ENCODE measurements at places on chromosomes 2 and 18.

DNA sequence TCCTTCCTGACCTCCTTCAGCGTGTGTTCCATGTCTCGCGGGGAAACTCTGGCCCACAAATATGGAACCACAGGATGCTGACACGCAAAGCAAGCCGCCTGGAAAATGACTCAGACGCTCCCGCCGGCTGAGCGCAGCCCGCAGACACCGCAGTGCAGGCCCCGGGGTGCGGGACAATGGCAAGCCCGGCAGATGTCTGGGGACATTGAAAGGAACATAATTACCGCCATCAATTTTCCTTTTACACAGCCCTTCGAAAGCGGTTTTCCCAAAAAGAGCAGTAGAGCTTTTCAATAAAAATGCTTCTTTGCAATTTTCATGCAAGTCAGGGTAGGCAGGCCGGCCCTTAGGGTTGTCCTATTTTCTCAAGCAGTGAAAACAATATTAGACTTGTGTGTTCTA, 159.2 kb upstream of the SH3BP4 start:
- no peak for DNase-seq

DNA sequence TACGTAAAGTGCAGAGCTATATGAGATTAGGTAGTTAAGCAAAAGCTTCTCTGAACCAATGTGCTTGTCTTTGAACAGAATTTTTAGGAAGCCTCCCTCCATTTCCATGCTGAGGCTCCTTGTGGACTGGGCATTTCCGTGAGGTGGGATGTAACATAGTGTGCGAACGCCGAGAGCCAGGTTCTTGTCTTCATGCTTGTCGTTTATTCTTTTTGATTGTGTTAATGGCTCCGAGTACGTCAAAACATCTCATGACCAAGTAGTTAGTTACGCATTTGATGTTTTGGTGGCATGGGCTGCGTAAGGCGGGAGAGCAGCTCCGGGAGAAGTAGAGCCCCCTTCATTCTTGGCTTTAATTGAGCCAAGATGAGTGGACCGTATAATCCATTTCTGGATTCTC, 32.9 kb downstream of the DGKD start:
- no peak for DNase-seq

DNA sequence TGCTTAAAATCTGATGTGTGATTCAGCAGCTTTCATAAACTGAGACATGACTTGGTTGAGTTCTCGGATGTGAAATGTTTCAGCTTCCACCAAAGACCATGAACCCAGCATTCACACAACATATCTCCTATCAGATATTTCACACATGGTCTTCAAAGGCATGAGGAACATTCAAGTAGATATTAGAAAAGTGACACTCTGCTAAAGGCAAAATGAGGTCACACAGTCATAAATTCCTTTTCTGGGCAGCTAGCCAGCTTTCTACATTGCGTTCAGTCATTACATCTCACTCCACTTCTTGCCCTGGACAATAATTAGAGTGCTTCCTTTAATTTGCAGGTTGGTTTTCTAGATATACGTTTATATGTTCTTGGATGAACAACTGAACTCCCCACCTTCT, 96.7 kb downstream of the GAREM1 start:
- no peak for DNase-seq

GRCh38 chr2:231486851-231487596, 22.7 kb upstream of the NCL start:
- no peak for DNase-seq

- no peak for DNase-seq
Observed at GRCh38 chr2:126662621-126663020, 6.7 kb downstream of the GYPC start.

DNA sequence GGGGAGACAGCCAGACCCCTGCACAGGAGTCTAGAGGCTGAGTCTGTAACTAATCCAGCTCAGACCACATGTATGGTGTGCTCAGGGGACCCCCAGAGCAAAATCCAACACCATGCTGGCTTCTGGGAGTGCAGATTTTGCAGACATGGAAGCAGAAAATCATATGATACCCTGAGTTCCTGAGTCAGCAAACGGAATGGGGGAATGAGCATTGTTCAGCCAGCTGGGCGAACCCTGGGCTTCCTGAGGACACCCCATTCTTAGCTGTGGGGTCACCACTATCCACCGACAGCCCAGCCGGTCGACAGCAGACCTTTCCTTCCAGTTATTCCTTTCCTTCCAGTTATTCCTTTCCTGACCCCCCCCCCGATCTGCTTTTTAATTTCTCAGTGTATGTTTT, 322.9 kb downstream of the GBX2 start:
- no peak for DNase-seq

DNA sequence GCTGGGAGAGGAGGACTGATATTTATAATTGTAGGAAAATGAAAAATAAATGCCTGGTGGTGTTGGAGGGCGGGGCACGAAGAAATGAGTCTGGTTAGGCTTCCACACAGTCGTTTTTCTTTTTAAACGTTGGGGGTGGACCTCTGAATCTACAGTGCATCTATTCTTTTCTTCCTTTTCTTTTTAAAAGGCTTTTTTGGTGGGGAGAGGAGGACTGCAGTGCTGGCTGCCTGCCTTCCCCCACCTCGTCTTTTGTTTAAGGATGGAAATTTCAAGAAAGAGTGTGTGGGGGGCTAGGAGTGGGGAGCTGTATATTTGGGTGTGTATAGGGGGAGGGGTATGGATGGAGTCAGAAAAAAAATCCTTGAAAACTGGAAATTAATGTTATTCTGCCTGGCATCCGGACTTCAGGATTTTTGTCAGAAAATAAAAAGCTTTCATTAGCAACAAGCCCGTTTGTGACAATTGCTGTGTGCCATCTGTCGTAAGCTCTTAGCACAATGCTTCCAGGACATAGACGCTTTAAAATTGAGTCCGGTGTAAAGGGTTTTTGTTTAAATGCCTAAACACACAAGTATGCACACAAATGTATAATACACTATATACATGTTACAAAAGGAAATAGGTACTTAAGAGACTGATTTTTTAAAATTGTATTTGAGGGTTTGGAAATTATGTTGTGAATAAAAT, 1.1 kb downstream of the MAP2 start:
- no peak for DNase-seq

GRCh38 chr18:40613721-40614120, 1341.3 kb upstream of the PIK3C3 start:
- DNase-seq = no peak

DNA sequence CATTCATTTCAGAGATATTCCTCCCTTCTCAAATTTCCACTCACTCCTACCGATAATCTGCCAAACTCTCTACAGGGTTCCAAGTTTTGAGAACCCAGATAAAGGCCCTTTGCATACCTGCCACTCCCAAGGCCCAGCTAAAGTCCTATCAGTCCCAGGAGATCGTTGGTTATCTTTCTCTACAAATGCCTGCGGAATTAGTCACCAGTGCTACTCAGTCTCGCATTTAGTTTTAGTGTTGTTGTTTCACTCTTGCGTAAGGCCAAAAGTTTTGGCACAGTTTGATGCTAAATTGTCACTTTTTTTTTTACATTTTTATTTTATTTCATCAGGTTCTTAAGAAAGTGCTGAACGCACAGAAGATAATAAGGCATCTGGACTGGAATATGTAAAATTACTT, 29.2 kb upstream of the SETBP1 start:
- DNase-seq = no peak

DNA sequence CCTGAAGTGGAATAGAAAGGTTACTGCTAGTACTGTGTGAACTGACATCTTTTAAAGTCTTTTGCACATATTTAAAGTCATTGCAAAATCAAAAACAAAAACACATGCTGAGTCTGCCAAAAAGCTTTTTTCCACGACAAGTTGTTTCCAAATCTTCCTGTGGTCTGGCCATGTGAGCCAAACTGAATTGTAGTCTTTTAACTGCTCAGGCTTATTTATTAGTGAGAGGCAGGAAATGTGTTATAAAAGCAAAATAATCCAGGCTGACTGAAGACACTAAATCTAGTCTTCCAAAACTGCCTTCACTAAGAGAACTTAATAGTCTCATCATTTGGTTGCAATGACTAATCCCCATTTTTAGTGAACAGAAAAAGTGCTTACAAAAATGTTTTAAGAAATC, 2.3 kb downstream of the KRCC1 start:
- DNase-seq = no peak

GRCh38 chr18:76801567-76802505, 20.5 kb upstream of the ZNF236 start:
- peak; percentile 38 for DNase-seq

DNA sequence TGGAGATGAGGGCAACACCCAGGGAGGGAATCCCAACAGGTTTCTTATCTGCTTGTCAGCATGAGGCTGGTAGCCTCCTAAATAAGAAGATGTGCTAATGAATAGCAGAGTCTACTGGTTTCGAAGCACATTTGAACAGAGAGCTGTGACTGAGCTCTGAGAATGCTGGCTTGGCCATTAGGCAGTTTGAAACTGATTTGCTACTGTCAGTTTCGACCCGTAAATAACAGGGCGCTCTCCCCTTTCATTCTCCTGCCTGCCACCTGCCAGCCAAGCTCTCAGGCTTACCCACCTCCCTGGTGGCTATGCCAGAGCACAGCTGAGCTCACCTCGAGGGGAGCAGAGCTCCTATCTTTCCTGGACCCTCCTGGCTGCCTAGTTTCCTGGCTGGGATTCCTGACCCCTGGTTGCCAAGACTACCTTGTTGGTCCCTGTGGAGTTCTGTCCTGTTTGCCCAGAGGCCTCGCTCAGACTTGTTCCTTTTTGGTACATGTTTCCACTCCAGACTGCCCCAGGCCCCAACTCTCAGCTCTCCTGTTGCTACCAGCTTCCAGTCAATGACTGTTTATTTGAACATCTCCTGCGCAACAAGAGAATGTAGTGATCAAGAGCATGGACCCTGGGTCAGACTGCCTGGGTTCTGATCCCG, 102.3 kb upstream of the ALPP start:
- DNase-seq = no peak

DNA sequence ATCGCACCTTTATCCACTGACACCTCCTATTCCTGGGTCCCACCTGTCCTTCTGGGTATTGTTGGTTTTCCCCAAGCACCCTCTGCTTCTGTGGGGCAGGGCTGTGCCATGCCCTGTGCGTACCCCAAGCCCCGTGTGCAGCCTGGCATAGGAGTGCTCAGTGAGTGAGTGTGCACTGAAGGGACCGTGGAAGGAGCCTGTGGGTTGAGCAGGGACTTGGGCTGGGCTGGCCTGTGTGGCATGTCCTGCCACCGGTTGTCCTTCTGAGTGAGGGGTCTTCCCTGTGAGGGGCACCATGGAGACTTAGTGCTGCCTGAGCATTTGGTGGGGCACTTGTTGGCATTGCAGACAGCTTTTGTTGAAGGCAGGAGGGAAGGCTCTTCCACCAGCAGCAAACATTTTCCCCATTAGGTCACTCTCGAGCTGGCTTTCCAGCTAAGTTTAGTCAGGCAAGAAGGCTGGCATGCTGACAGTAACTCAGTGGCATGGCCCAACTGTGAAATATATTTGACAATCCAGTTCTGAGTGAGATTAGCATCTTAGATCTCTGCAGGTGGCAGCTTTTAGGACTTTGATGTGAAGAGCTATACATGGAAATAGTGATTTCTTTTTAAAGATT, 64.7 kb downstream of the LPIN1 start:
- DNase-seq = no peak

GRCh38 chr18:62001396-62001795, 108.6 kb upstream of the RNF152 start:
- no peak for DNase-seq

- DNase-seq = no peak
Observed at GRCh38 chr2:117523267-117523666, 291.2 kb upstream of the DDX18 start.

DNA sequence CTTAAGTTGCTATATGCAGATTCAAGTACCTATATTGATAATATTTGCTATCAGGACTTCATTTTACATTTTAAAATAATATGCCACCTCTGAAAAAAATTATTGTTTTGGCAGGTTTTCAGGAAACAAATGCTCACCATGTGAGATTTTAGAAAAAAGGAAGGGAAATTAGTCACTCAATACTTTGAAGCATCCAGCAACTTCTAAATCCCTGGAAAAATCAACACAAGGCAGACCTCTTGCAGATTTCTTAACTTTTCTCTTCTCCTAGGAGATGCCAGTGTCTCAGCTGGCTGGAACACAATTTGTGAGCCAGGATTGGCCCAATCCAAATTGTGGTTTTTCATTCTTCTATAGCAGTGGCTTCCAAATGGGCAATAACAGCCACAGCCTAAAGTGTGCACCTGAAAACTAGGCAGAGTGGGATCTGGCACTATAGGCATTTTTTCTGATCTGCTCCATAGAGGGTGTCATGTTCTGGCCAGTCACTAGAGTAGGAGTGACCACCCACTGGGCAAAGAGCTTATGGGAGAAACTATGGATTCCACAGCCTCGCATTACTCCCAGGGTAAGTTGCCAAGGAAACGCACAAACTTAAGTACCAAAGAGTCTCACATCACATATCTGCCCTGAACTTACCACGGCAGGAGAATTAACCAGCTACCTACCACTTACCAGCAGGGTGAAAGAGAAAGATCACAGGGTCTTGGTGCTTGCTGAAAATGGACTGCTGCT, 28.1 kb upstream of the THOC1 start:
- no peak for DNase-seq

DNA sequence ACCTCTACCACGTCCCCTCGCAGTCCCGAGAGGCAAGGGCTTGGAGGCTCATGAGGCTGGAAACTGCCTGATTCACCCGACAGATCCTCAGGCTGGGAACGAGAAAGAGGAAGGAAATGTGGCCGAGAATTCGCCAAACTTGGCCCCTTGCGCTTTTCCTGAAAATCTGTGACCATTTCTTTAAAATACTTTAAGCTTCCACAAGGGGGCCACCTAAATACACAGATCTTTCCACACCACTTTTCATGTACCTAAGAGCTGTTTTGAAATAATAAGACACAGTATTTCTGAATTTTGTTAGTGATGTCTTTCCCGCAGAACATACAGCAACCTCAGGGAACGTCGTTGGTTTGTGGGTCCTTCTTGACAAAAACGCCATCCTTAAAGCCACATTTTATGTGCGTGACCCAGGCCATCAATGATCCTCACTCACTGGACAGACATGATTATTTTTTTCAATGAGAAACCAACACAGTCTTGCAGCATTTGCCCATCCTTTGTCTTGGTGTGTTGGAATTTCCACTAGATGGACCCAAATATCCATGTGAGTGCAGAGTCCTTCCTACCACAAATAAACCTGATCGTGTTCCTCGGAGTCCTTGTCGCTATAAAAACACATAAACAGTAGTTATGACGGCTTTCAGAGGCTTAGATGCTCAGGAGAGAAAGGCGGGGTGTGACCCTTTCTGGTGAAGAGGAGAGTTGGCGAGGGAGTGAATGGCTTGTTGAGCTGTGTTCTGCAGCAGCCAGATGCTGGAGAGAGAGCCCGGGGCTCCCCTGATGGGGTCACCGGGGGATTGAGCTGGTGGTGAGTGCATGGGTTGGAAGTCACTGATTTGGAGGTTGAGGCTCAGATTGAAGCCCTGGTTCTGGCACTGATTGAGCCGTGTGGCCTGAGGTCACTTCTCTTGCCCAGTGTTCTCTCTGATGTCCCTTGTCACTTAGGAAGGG, 25.0 kb downstream of the DCDC2C start:
- DNase-seq = no peak

GRCh38 chr2:141513853-141514252, 617.0 kb downstream of the LRP1B start:
- DNase-seq = no peak

GRCh38 chr2:52877703-52878102, 889.9 kb upstream of the CHAC2 start:
- DNase-seq = no peak

Measured in stimulated activated CD4-positive, alpha-beta T cell treated with anti-CD3 and anti-CD28 coated beads, Interleukin-4, amount 100 ng/mL, for 24 hours (primary cell).